NCI-H446 treated with DMSO at 0.1 percent for 48 hours (cell line): ENCODE measurements at places on chromosomes 1 and 21.

DNA sequence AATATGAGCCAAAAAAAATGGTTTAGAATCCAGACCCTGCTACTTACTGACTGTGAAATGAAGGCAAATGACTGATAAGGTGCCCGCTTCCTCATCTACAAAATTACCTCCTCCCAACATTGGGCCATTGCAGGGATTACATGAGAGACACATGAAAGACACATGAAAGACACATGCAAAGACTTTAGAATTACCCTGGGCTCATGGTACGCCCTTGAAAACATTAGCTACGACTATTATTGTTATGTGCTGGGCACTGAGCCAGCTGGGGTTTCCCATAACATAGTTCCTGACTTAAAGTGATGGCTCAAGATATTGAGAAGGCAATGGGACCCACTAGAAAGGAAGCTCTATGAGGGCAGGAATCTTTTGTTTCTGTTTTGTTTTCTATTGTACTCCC, 43.7 kb upstream of the KANK4 start:
- DNase-seq = no peak

DNA sequence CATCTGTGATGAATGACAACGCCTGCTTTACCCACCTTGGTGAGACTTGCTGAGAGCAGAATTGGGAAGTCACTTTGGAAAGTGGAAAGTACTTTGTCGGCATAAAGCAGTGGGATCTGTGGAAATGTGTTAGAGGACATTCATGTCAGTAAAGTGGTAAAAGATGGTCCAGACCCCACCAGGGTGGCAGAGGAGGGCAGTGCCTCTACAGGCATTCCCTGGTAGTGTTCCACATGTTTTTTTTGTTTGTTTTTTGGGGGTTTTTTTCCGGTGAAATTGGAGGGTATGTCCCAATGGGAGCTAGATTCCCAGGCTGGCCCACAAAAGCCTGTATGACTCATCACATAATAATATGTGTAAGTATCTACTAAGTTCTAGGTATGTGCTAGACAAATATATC, 80.6 kb downstream of the ELAVL4 start:
- DNase-seq = no peak

DNA sequence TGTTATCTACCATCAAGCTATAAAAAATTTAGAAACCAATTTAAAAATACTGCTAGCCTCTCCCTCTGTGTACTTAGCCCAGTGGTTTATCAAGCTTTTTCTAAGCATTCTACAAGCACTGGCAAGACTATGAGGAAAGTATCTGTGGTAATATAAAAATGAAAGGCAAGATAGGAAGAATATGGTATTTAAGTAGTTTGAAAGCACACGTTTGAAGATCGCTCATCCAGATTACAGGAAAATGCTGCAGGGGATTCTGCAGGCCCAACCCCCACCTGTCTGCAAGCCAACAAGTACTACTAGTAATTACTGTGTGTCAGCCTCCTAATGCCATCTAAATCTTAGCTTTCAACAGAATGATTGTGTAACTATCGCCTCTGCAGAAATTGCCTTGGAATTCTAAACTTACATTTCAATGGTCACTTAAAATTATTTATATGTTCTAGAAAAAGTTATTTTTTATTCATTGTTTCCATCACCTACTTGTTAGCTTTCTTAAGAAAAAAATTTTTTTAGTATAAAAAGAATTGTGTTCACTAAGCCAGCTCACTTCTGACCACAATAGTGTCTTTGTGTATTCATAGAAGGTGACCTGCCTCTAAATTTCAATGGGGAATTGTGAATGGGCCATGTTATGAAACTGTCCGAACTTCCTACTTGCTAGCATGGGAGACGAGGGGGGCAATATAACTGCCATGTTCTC, 8.5 kb downstream of the ERRFI1 start:
- DNase-seq = no peak

DNA sequence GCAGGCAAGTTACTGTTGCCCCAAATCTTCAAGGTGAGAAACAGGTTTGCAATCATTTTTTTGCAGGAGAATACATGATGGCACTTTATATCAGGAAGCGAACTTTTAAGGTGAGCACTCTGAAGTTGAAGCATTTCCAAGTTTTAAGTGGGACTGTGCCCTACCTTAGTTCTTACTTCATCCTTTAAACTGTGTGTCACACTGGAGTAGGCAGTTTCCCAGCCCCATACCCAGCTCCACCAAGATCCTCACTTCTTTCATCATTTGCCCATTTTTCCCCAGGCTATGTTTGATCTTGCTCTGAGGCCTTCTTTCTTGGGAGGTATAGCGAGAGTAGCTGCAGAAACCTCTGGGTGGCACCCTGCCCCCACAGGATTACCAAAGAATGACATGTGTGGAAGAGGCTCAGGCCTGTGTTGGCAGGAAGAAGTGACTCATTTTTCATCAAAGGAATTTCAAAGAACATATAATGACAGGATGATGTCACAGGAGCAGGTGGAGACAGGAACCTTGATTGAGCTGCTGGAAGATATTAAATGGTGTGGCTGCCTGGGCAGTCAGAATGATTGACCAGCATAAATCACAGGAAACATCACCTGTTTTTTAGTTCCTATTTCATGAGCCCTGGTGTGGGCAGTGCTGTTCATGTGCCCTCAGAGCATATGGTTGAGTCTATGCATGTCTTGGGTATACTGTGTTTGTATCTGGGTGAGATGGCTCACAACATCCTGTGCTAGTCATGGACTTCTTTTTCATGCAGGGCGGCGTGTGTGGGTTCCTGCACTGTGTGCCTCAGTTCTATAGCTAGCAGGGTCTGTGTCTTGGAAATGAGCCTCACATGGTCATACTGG, 20.8 kb upstream of the MACF1 start:
- peak; percentile 19 for DNase-seq

DNA sequence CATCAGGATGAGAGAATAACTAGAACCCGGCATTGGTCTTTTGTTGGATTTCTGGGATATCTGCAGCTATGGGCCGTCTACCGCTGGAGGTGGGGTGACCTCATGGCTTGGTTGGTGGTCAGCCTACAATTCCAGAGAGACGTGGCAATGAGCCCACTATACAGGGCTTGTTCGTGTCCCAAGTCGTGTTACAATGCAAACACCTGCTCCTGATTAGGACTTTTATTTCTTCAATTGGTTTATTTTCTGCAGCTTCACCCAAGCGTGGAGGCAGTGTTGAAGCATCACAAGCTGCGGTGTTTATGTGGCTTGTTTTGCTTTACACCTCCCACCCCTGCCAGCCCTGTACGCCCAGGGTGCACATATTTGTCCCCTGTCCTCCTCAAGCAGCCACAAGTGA, 211.7 kb upstream of the TMEM51 start:
- DNase-seq = no peak

DNA sequence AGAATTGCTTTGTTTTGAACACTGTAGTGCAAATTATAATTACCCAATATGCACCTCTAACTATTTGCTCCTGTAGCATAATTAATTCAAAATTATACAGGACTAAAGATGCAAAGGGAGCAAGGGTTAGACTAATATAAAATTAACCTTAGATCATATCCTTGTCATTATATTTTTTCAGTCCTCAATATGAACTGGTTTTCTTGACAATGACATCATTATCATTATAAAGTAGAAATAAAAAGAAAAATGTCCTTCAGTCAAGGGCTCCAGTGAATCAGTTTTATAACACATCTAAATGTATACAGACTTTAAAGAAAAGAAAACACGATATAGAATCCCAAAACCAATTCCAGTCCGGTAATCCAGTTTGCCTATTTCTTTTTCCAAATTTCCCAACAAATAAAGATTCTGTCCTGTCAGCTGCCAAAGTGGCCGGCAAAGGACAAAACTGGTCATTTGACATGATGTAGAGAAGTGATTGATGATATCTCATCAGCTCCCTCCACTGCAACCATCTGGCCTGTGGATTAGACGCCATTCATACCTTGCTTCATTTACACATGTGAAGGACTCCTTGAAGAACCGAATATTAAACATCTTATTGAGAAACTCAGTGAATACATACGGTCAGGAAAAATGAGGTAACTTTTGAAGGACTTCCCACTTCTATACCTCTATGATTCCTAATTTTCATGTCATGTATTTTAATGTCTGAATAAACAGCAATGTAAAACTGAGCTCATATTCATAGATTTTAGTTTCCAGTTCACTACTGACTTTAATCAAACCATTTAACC, 15.5 kb downstream of the DPYD start:
- DNase-seq = peak; percentile 67

DNA sequence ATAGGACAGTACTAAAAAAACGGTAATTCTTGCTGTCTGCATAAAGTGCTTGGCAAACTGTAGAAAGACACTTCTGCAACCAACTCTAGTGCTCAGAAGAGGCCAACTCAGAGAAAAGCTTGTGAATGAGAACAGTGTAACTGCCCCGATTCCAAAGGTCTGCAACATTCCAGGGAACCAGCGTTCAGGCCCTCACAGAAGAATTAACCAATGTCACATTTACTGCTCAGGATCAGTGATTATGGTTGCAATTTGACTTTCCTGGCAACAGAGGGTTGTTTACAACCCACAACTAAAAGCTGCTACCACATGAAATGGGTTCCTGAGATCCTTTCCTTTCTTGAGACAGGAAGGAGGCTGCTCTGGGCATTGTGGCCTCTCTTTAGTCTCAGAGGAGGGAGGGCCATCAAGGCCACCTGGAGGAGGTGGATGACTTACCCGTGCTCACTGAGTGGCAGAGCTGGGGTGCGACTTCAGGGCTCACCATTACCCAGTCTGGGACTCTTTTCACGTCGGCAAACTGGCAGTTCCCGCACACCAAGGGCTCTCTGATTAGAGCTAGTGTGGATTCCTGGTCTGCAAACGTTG, 15.3 kb downstream of the SRSF4 start:
- no peak for DNase-seq

DNA sequence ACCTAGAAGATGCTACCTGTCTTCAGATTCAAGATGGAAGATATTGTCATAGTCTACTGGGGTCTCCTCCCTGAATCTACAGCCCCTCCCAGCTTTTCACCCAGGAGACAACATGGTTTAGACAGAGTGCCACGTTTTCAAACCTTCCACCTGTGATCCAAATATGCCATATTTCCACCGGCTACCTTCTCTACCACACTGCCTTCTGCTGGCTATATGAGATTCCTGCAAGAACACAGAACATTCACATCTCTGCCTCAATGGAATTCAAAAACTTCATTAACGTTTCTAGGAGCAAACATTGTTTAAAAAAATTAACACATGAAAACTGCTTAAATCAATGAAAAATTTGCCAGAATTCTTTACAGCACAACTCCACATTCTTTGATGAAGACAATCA, 12.9 kb upstream of the LELP1 start:
- no peak for DNase-seq

DNA sequence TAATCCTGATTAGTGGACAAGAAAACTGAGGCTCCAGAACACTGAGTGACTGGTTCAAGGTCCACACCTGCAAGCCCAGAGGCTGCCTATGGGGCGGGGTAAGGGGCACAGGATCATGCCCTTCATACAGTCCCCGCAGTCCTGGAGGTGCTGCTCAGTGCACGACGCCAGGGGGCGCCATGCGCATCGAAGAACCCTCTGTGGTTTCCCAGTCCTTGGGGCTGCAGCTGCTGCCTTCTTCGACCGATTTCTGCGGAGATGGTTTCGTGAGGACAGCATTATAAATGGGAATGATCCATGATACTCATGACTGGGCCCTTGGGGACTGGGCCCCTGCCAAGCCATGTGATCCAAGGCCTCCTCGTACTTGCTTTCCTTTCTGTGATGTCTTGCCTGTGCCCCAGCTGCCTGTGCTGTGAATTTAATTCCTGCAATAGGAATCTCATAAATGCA, 37.1 kb upstream of the ARHGEF10L start:
- DNase-seq = peak; percentile 47

- no peak for DNase-seq
Observed at GRCh38 chr21:31220575-31220974, 123.5 kb downstream of the TIAM1 start.

- no peak for DNase-seq
Observed at GRCh38 chr1:119373465-119373864, 4.9 kb downstream of the HAO2 start.

DNA sequence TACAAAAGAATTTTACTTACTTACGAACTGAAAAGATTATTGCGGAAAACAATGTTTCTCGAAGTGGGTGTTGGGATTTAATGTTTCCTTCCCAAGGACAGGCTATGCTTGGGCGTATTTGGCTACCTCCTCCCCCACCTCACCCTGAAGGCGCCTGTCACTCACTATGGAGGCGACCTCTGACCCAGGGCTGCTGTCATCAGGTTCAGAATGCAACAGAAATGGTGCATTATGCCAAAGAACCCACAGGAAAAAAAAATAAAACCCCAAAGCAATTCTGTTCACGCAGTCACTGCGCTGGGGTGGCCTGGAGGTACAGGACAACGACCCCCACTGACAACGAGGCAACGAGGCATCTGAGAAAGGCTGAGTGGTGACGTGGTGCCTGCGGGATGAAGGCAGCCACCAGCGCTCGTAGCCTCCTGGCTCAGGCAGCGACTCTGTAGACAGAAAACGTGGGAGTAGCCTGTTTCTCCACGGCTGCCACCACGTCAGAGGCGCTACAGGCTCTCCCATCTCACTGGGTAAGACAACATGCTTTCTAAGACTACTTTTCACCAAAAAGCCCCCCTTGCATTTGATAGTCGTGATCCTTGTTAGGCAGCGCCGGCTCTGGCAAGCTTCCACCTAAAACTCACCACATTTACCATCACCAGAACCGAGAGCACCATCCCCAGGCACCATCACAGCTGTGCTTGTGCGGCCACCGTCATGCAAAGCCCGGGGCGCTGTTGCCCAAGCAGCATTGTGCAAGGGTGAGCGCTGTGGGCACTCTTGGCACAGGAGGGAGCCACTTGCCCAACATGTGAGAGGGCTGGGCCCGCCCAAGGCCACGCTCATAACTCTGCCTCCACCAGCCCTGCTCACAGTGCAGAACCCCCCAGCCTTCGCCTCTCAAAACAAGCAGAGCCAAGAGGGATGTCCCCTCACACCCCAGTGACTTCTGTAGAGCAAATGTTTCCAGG, 14.3 kb downstream of the NADK start:
- DNase-seq = no peak

DNA sequence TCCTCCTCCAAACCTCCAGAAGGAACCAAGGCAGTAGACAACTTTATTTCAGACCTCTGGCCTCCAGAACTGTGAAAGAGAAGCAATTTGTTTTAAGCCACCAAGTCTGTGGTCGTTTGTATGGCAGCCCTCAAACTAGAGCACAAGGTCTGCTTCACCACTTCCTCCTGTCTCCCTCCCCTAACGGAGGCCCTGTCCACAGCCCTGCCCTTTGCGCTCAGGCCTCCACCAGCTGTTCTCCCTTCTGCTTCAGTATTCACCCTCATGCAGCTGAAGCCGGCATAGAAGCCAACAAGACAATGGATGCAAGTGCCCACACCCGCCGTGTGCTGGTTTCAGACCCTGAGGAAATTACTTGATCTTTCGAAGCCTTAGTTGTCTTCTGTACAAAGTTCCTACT, 364.1 kb downstream of the HHAT start:
- no peak for DNase-seq
